ENCODE measurements at places on chromosomes 5 and 9.

GRCh38 chr5:160843240-160843639 is 8.8 kb downstream of the ATP10B start:
- no peak for DNase-seq

GRCh38 chr5:167555565-167556166 is 735.8 kb upstream of the WWC1 start:
- DNase-seq: no peak

GRCh38 chr5:74641735-74642542 is 1.4 kb upstream of the ENC1 start:
- DNase-seq: no peak

DNA sequence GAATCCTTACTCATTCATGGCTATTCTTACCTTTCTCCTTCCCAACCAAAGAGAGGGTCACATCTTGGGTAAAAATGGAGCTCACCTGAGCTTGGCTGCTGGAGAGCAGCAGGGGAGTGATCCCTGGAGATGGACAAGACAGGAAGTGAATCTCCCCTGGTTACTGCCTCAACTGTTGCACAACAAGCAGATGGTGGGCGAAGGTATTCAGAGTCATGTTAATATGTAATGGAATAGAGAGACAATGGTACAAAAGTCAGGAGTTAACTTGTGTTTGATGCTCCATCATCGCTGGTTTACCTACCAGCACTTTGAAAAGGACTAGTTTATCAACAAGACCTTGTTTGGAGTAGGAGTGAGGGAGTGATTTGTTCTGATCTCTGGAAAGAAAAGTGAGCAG is 13.0 kb upstream of the PLPP1 start:
- no peak for DNase-seq

GRCh38 chr9:36207016-36207415 is 16.3 kb downstream of the CLTA start:
- no peak for DNase-seq

DNA sequence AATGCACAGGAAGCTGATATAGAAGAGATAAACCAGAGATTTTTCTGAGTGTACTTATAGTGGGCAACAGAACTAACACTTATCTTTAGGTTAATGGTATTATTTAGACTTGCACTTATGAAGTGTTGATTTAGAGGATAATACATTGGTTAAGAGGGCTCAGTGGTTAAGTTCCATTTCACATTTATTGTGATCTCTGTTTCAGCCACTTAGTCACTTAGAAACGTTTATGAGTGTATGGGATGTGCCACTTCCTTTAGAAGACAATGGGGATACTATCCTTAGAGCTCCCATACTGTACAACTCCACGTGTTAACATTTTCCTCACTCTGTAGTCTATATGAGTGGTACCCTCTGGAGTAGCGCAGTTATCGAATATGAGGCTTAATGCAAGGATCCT is 57.5 kb downstream of the PIP5K1B start:
- DNase-seq: no peak

- no peak for DNase-seq
Measured at GRCh38 chr9:94911986-94912635, 185.6 kb downstream of the AOPEP start.

- no peak for DNase-seq
Measured at GRCh38 chr5:179731791-179732411, 721 bp upstream of the MAML1 start.

- no peak for DNase-seq
Measured at GRCh38 chr5:157535042-157535865, 40.3 kb downstream of the ADAM19 start.

GRCh38 chr5:141850786-141851185 is 27.4 kb downstream of the PCDH1 start:
- no peak for DNase-seq

DNA sequence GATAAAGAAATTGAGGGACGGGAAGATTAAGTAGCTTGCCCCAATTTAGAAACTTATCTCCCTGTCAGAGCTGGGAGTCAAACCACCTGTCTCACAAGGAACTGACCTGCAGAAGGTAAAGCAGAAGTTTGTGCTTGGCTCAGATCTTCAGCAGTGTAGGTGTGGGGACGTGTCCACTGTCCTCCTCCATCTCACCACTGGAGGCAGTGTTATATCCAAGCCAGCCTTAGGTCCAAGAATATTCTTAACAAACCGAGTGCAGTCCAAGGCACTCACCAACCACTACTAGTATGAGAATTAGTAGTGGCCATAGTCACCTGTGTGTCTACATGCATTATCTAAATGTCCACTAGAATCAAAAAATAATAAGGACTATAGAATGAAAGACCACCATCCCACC is 86.3 kb upstream of the IRX1 start:
- DNase-seq: no peak

DNA sequence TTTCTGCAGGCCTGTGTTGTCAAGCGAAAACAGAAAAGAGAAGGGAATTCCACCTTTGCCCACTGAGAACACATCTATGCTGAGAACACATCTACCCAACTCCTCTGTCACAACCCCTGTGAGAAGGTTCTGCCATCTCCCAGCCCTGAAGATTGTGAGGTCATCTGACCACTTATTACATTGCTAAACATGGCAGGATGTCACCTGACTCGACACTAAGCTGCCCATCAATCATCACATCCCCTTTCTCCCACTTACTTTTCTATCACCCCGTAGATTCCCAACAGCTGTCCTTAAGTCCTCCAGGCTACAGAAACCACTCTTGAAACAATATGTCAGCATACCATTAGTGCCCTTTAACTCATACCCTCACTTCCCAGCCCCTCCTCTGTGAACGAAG is 64.2 kb upstream of the PRSS3 start:
- DNase-seq: no peak

DNA sequence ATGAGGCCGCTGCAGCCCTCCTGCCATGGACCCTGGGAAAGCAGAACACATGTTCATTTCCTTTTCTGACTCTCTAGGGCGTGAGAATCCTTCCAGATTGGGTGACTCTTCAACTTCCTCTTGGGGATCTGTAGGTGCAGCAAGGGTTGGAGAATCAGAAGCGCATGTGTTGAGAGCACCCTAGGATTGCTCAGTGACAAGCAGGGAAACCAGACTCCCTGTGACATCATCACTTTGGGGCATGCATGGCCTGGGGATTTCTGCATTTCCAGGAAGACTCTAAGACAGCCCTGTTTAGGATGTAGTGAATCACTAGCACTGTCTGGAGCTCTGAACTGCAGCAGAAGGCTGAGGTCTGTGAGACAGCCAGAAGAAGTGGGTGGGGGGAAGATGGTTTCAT is 15.1 kb upstream of the LCP2 start:
- no peak for DNase-seq

DNA sequence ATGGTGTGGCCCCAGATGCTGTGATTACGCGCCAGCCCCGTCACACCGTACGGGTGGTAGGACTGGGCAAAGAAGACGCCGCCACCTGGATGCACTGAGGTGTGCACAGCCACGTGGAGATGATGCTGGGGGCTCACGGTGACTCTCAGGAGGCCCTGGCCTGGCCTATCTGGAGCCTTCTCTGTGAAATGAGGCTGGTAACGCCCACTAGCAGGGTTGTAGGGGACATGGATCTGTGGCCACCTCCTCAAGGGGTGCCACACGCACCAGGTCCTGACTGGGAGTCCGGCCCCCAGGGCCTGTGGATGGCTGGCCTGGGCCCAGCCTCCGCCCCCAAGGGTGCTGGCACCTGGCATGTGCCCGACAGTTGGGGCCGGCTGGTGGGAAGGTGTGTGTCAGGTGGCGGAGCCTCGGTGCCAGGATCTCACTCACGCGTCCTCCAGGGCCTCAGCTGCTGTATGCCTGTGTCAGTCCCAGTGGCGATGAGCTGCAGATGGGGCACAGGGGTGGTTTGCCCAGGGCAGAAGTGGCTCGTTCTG is 32.4 kb downstream of the NEK6 start:
- no peak for DNase-seq

GRCh38 chr9:8558176-8558575 is 758.6 kb upstream of the DMAC1 start:
- DNase-seq: no peak

- DNase-seq: no peak
Measured at GRCh38 chr9:95477885-95478284, 38.9 kb downstream of the PTCH1 start.

DNA sequence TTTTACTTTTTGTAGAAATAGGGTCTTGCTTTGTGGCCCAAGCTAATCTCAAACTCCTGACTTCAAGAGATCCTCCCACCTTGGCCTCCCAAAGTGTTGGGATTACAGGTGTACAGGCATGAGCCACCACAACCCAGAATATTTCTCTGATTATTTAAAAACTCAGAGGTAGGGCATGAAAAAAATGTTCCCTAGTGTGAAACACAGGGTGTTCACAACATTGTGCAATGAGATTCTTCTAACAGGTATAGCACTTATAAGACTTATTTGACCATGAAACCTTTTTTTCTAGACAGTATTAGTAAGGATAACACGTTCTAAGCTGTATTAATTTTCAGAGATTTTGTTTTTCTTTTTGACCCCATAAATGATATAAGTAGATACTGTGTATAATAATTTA is 13.1 kb upstream of the PTGER4 start:
- no peak for DNase-seq

DNA sequence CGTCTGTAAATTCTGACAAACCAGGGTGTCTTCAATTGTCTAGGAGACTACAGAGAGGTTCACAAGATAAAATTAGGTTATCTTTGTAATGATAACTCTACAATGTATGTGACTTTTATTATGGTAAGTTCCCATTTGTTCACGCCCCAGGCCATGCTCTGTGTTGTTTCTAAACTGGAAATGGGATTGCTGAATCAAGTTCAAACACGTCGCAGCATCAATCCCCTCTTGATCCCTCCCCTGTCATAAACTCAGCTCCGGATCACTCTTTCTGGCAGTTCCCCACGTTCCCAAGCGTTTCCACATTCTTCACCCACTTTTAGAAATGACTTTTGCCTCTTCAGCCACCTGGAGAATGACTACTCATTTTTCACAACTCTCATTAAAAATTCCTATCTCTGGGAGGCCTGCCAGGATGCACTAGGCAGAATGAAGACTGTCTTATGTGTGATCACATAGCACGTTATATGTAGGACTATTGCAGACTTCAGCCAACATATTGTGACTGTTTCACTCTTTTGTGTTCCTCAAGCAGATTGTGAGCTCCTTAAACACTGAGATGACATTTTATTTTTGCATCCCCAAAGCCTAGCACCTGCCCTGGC is 1124.2 kb upstream of the WWC1 start:
- no peak for DNase-seq

DNA sequence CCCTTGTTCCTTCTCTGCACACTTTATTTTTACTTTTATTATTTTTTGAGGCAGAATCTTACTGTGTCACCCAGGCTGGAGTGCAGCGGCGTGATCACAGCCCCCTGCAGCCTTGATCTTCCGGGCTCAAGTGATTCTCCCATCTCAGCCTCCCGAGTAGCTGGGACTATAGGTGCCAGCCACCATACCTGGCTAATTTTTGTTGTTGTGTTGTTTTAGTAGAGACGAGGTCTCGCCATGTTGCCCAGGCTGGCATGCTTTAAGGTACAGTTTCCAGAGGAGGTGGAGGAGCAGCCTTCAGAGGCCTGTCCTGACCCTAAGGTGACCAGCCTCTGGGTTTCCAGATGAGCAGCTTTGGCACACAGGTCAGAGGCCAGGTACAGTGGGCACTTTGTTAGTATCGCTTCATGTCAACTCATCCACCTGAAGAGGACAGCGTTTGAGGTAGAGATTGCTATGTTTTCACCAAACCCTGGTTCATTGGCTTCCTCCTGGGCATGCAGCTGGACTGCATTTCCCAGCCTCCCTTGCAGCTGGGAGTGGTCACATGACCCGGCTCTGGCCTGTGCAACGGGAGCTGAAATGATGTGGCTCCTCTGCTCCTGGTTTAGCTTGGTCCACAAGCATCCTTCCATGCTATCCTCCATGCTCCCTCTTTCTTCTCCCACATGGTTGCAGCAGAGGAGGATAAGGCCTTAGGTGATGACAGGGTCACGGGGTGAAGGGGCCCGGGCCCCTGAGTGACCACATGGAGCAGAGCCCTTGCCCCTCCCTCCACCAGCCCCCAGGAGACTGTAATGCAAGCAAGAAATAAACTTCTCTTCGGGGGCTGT is 139.3 kb upstream of the IER5L start:
- no peak for DNase-seq

DNA sequence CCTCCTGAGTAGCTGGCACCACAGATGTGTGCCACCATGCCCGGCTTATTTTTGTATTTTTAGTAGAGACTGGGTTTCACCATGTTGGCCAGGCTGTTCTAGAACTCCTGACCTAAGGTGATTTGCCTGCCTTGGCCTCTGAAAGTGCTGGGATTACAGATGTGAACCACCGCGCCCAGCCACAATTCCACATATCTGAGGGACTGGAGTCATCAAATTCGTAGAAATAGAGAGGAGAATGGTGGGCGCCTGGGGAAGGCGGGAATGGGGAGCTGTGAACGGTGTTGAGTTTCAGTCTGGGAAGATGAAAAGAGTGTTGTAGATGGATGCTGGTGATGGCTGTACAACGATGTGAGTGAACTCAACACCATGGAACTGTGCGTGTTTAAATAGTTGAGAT is 1.9 kb upstream of the ABO start:
- DNase-seq: no peak

DNA sequence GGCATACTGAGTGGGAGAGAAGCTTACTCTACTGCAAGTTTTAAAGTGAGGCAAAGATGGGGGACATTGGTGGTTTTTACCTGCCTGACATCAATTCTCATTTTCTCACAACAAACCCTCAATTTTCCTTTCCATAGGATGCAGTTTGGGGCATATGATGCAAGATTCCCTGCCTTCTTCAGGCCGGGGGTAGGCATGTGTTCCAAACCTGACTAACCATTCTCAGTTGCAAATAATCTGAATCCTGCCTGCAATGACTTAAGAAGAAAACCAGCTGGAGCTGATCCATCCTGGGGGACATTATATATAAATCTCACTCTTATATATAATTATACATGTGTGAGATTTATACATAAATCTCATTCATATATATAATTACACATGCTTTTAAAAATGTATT is 223.6 kb upstream of the EFNA5 start:
- DNase-seq: no peak

- no peak for DNase-seq
Measured at GRCh38 chr9:36937951-36938350, 96.1 kb downstream of the PAX5 start.

DNA sequence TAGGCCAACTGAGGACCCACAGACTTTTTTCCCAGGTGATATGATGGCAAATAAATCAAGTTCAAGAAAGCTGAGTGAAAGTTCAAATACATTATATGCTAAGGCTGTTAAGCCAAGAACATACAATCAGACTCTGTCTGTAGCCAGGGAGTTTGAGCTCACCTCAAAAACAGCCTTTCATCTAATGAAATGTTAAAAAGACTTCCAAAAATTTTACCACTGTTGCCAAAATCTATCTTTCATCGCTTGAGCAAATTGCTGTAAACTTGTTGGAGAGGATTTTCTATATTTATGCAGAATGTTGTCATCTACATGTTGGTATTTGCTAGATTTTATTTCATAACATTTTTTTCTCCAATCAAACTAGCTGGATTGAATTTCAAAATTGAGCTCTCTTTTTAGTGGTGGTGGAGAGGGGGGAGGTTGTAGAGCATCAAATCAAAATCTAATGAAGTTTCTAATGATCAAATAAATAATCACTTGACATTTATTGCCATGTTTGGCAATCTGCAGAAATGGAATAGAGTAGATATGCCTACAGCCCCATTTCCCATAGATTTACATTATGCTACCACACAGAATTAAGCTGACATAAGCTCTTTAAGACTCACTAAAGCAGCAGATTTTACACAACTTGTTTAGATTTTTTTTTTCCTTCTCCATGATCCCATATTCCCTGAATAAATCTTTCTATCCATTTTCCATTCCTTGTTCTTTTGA is 828.9 kb upstream of the ZNF608 start:
- no peak for DNase-seq

GRCh38 chr5:150690760-150691159 is 10.1 kb downstream of the RBM22 start:
- no peak for DNase-seq
